HS-5 (cell line): ENCODE measurements at places on chromosomes 2 and 18.

DNA sequence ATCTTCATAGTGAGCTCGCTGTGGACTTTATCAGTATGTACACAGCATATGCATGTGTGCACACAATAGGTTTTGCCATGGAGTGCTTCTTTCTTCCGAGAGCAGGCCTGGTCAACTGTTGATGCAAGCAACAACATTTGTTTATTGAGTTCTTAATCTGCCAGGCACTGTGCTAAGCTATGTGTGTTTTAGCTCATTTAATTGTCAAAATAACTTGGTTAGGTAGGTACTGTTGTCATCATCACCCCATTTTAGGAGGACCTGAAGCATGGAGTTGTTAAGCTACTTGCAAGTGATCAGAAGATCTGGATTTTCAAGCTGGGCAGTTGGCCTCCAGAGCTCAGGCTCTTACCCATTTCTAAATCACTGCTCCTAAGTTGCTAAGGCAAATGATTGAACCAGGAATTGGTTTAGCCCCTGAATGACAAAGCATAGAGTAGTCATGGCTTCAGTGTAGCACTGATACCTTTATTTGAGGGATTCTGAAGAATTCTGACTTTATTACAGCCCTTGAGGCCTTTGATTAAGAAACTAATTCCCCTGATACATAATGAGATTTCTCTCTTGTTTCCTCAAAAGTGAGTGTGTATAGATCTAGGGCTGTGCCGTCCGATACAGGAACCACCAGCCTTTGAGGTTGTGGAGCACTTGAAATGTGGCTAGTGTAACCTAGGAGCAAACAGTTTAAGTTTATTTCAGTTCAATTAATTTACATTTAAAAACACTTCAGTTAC is 132.9 kb downstream of the FMNL2 start:
- no peak for DNase-seq

DNA sequence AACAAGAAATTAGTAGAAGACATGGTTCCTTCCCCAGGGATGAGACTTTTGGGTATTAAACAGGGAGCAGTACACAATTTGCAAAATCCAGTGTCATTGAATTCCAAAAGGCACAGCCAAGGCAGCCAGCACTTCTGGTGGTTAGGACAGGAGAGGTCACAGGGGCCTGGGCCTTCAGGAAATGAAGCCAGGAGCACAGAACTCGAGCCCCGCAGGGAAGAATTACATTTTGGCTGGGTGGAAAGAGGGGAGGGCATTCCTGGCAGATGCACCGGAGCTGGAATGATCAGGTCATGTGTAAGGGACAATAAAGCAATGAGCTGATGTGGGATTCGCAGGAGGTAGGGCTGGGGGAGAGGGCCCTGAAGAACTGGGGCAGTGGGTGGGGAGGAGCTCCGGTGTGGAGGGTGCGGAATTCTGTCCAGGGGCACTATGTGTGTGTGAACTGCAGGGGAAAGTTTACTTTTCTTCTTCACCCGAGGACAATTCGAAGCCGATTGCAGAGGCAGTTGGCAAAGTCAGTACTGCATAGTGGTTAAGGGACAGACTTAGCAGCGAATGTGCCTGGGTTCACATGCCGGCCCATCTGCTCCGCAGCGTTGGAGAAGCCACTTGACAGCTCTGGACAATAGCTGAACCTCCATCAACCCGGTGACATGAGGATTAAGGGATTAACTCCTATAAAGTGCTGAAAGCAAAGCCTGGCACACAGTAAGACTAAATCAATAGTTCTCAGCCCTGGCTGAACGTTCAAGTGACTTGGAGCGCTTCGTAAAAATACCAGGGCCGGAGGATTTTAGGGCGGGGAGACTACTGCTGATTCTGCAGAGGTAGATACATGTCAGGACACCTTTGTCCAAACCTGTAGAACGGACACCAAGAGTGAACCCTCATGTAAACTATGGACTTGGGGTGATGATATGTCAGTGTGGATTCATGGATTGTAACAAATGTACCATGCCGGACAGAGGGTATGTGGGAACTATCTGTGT is 36.4 kb downstream of the ALPK2 start:
- no peak for DNase-seq

- no peak for DNase-seq
Observed at GRCh38 chr2:114331934-114332333, 110.5 kb upstream of the DPP10 start.

DNA sequence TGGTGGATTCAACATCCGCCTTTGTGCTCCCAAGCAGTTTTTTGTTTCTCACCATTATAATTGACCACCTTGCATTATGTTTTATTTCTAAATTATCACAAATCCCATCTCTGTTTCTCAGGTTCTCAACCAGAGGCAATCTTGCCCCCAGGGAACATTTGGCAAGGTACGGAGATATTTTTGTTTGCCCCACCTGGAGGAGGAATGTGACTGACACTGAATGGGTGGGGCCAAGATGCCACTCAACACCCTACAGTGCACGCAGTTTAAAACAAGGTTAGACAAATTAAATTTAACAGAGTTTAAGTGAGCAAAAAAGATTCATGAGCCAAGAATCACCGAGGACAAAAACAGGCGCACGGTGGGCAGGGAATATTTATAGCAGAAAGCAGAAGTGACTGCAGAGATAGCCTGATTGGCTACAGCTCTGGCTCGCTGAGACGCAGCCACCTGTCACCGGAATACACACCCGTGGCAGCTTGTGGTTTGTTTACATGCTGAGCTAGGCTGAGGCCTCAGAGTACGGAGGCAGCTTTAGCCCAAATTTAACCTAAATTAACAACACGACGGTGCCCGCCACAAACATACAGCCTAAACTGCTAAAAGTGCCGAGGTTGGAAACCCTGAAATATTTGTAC is 150.0 kb upstream of the ALKAL2 start:
- no peak for DNase-seq

DNA sequence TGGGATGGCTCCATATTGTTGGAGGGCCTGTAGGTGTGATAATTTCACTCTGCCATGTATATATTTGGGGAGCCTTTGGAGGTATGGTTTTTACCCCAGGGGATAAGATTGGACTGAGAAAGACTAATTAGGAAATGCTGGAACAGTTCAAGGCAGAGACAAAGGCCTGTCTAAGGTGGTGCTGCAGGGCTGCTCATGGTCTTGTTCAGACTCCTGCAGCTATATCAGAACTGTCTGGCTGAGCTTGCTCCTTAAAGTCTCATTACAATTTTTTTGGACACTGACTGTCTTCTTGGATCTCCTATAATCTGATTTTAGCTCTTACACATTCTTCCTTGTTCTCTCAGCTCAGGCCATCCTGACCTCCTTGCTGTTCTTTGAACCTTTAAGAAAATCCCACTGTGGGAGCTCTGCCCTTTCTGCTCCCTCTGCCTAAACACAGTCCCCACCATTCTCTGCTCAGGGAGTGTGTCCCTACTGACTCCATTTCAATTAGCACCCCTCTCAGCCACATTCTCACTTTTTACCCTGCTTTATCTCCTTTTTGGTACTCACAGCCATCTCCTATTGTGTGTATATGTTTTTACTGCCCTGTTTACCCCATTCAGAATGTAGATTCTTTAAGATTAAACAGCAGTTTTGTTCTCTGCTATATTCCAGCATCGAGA is 468.7 kb upstream of the FANCL start:
- no peak for DNase-seq

DNA sequence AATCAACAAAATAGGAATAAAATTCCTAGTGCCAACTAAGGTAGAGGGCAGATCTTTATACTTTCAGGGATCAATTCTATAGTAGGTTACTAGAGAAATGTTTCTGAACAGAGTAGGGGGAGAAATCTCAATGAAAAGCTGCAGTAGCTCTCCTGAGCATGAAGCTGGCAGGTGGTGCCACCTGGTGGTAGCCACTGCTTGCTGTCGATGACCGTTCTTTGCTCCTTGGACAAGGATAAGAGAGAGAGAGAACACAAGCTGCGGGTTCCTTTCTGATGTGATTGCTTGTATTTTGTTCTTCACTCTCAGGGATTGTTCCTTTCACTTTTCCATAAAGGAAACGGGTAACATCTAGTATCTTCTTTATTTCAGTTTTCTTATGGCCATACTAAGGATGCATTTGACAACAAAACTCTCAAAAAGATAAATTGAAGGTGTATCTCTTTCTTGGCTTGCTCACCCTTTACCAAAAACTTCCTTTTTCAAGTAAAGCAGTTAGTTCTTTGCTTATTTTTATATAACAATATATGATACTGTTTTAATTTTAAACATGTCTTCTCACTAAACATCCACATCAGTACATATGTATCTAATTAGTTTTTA is 18.6 kb upstream of the MRPL19 start:
- no peak for DNase-seq

GRCh38 chr2:219689676-219690628 is 62.5 kb downstream of the SLC4A3 start:
- DNase-seq, result peak; percentile 60

GRCh38 chr2:213119061-213119809 is 32.2 kb downstream of the IKZF2 start:
- peak; percentile 52 for DNase-seq

DNA sequence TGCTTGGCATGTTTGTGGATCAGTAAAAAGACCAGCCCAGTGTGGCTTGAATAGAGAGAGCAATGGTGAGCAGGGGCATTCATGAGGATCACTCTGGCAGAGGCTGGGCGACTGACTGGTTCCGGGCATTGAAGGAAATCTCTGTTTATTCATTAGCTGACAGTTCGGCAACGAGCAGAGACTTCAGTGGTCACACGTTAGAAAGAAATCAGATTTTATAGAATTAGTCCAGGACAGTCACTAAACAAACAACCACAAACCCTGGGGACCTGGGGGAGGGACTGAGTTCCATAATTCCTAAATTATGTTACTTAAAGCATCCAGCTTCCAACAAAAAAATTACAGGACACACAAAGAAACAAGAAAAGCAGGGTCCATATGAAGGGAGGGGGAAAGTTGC is 72.5 kb downstream of the NOL10 start:
- no peak for DNase-seq

- DNase-seq, result no peak
Observed at GRCh38 chr2:137659616-137660015, 304.7 kb upstream of the HNMT start.

GRCh38 chr2:104025295-104025694 is 828.6 kb upstream of the POU3F3 start:
- no peak for DNase-seq

DNA sequence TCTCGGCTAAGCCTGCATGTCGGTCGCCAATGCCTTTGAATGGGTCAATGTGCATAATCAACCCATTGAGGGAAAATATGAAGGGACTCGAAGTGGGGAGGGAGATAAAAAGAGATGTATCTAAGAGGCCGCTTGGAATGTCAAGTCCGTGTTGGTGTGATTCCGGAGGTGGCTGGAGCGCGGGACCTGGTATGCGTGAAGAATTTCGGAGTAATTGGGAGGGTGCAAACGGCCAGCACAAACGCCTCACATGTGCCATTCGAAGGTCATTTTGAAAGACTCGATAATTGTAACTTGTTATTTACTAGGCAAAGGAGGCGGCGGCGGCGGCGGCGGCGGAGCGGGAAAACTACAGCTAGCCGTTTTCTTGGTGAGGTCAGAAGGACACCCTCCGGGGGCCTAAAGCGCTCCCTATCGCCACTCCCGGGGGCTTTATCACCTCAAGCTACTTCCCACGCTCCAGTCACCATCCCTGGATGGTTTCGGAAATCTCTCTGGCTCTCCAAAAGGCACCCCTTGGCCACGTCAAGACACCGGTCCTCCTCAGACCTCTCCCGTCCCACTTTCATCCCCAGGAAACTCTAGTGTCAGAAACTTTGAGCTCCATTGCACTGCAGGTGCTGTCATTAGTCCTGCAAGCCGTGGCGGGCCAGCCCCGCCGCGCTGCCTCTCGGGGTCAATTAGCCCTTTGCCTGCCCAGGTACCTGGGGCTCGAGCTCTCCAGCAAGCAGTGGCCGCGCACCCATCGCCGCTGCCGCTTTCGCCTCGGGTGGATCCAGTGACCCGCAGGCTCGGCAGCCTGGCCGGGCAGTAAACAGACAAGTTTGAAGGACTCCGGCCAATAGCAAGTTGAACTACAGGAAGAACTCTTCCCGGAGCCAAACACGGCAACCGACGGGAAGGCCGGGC is 1.5 kb downstream of the ERBB4 start:
- no peak for DNase-seq

- no peak for DNase-seq
Observed at GRCh38 chr2:153495725-153496124, 17.2 kb upstream of the RPRM start.

- no peak for DNase-seq
Observed at GRCh38 chr2:240611601-240612210, 13.6 kb upstream of the GPR35 start.

- no peak for DNase-seq
Observed at GRCh38 chr18:56921896-56922480, 224.9 kb upstream of the BOD1L2 start.

DNA sequence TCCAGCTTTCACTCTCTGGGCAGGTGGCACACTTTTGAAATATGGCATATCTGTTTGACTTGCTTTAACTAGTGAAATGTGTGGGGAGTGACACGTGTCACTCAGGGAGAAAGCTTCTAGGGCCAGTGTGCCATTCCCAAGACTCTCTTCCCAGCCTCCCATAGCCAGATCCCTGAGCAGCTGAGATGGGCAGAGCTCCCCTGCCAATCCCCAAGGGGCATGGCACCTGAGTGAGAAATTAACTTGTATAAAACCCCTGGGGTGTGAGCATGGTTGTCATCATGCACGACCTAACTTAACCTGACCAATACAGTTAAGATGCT is 39.0 kb upstream of the MARCO start:
- DNase-seq, result no peak

DNA sequence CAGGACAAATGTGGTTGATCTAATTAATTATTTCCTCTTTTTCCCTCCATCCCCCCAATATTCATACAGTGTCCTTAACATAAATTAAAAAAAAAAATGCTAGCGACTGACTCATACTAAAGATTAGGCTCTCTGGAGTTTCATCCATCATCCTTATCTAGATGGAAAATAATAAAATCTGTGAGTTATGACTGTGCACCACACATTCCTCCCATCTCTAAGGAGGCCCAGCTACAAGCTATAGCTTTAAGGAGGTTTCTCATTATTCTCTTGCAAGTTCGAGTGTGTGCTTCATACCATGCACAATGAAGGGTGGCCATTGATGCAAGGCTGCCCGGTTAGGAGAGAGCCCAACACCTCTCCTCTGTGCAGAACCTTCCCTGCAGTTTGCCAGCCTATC is 77.3 kb downstream of the XDH start:
- DNase-seq, result no peak

GRCh38 chr2:15378148-15378908 is 182.8 kb downstream of the NBAS start:
- no peak for DNase-seq

- no peak for DNase-seq
Observed at GRCh38 chr2:162964513-162964912, 125.9 kb upstream of the KCNH7 start.

DNA sequence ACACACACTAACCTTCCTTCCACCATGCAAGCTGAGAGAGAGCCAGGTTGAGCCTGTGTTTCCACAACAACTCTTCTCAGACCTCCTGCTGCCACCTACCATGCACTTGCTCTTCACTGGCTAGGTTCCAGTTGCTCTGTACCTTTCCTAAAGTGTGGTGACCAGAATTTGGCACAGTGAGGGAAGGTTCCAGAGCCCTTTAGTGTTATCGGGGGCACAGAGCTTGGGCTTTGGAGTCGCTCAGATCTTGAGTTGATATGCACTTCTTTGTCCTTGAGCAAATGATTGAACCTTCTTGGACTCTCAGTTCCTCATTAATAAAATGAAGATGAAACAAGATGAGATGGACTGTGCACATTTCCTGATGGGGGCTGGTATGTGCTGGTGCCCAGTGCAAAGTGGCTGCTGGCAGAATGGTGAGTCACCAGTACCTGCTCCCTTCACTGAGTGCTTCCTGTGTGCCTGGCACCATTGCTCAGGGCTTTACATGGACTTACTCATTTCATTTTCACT is 47.1 kb downstream of the NEDD4L start:
- no peak for DNase-seq

GRCh38 chr2:164620457-164620856 is 825 bp downstream of the GRB14 start:
- DNase-seq, result no peak
